ENCODE measurements at places on chromosomes 2 and 18. TPM values are rescaled to one million over a fixed set of nuclear protein-coding genes. Genes with fewer than 3 reads are reported as not detected.

DNA sequence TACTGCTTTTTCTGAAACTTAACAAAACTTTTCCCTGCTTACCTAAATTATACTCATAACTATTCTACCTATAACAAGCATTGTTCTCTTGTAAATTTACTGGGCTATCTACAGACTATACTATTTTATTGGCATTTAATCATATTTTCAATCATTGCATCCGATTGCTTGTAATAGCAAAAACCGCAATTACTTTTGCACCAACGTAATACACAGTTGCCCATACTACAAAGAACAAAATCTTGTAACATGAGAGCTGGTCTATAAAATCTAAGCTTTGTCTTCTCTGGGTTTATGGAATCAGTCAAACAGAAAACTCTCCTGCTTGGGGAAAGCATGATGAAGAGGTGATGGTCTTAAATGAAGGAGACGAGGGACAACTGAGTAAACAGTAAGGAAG, 463.4 kb upstream of the ST6GAL2 start:
- DNase-seq: no peak

- DNase-seq: no peak
These were observed 259.6 kb upstream of the ZNF804A start for GRCh38 chr2:184338771-184339170.

SPC25 gene
- 19.0 TPM for total RNA-seq

MYO3B gene
- 7.8 TPM for total RNA-seq

DNER gene
- not detected for total RNA-seq
